ENCODE measurements at places on chromosomes 6 and 20. TPM values are rescaled to one million over a fixed set of nuclear protein-coding genes. Genes with fewer than 3 reads are reported as not detected.

The PTCRA gene
- total RNA-seq: not detected

The PRKN gene
- 0.25 TPM for total RNA-seq

The HLA-DPB1 gene
- 2.7 TPM for total RNA-seq

The TCP11 gene
- not detected for total RNA-seq

The SNAI1 gene
- 0.04 TPM for total RNA-seq

The ANKRD66 gene
- not detected for total RNA-seq

The RAET1L gene
- 1.1 TPM for total RNA-seq

The SNX21 gene
- total RNA-seq: 11.2 TPM

The TAAR8 gene
- total RNA-seq: not detected

The ZNF165 gene
- total RNA-seq: 5.3 TPM

The HLA-DPA1 gene
- not detected for total RNA-seq

The DSP gene
- total RNA-seq: 352 TPM

The MLN gene
- total RNA-seq: not detected

The RIPOR3 gene
- total RNA-seq: 0.07 TPM

The CHMP4B gene
- 40.6 TPM for total RNA-seq

The LRRC1 gene
- 23.6 TPM for total RNA-seq

The RREB1 gene
- 25.4 TPM for total RNA-seq

The PRSS16 gene
- 3.8 TPM for total RNA-seq

The MCHR2 gene
- not detected for total RNA-seq

The PREX1 gene
- total RNA-seq: 1.3 TPM

Measured in foreskin keratinocyte (primary cell).